ENCODE measurements at places on chromosomes 4 and X. TPM values are rescaled to one million over a fixed set of nuclear protein-coding genes. Genes with fewer than 3 reads are reported as not detected.

Gene FNIP2
- 44.8 TPM for total RNA-seq

Gene MAGIX
- 4.2 TPM for total RNA-seq

Gene ANXA5
- 807 TPM for total RNA-seq

Gene CCSER1
- total RNA-seq = 0.20 TPM

Gene HMGN5
- 0.50 TPM for total RNA-seq

Gene SH3D19
- total RNA-seq = 20.3 TPM

Gene INTU
- total RNA-seq = 7.4 TPM

Gene TCEAL6
- total RNA-seq = not detected

Gene PF4V1
- total RNA-seq = 2.1 TPM

Gene C4orf17
- not detected for total RNA-seq

Gene GEMIN8
- total RNA-seq = 20.1 TPM
